CD14-positive monocyte (primary cell): ENCODE measurements at places on chromosomes 5 and 9. TPM values are rescaled to one million over a fixed set of nuclear protein-coding genes. Genes with fewer than 3 reads are reported as not detected.

DNA sequence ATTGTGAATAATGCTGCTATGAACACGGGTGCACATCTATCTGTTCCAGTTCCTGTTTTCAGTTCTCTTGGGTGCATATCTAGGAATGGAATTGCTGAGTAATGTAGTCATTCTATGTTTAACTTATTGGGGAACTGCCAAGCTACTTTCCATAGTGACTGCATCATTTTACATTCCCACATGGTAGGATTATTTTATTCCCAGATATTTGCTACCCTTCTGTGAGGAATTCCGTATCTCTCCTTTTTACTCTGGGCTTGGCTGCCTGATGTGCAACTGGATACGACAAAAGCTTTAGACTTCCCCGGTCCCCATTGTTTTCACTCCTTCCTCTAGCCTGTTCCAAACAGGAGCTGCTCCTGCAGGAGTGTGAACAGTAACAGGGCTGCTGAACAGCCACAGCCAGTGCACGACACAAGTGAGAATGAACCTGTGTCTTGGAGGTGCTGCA is 7.2 kb downstream of the TAS2R1 start:
- no peak for DNase-seq
- H3K27ac ChIP-seq: no peak overlapping the region
- no peaks in the 10 kb centered on the region for H3K27me3 ChIP-seq
- H3K36me3 ChIP-seq: no peaks in the 10 kb centered on the region
- H3K4me1 ChIP-seq: no peaks in the 10 kb centered on the region

DNA sequence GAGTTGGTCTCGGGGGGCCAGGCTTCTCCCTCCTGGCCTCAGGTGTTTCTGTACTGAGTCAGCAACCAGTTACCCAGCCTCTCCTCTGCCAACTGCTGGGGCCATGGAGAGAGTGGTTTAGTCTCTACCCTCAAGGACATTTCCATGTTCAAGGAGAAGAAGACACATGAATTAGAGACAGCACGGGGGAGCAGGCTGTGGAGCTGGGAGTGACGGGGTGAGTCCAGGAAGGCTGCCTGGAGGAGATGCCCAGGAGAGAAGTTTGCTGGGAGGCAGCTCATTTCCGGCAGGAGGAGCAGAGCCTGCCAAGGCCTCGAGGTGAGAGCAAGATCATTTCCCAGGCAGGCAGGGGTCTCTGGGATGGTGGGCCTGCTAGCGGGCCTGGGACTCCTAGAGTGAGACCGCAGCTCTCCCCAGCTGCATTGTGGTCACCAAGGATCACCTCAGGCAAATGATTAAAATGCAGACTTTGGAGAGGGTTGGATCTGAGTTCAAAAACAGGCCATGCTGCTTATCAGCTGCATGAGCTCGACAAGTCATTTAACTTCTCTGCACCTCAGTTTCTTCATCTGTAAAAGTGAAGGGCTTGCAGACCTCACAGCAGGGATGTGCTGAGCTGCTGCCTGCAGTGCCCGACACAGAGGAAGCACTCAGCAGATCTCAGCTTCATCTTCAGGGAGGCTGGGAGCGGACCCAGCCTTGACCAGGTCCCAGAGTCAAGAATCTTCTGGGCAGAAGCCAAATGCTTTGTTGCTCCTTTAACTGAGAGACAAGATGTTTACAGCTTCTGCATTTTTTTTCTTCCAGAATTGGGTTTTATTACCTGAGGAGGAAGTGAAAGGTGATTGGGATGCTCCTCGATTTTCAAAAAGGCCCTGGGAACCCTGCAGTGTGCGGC is 35.2 kb downstream of the NEK6 start:
- H3K27ac ChIP-seq: peak overlapping the region; percentile 26
- H3K27me3 ChIP-seq: no peaks in the 10 kb centered on the region
- no peak for DNase-seq
- peaks cover 65% of the 10 kb centered on the region for H3K4me1 ChIP-seq
- no peak overlapping the region for H3K4me3 ChIP-seq

GRCh38 chr9:94085062-94085639 is 887 bp downstream of the PTPDC1 start:
- H3K27ac ChIP-seq: no peak overlapping the region
- DNase-seq: no peak
- H3K4me3 ChIP-seq: no peak overlapping the region
- no peaks in the 10 kb centered on the region for H3K4me1 ChIP-seq

DNA sequence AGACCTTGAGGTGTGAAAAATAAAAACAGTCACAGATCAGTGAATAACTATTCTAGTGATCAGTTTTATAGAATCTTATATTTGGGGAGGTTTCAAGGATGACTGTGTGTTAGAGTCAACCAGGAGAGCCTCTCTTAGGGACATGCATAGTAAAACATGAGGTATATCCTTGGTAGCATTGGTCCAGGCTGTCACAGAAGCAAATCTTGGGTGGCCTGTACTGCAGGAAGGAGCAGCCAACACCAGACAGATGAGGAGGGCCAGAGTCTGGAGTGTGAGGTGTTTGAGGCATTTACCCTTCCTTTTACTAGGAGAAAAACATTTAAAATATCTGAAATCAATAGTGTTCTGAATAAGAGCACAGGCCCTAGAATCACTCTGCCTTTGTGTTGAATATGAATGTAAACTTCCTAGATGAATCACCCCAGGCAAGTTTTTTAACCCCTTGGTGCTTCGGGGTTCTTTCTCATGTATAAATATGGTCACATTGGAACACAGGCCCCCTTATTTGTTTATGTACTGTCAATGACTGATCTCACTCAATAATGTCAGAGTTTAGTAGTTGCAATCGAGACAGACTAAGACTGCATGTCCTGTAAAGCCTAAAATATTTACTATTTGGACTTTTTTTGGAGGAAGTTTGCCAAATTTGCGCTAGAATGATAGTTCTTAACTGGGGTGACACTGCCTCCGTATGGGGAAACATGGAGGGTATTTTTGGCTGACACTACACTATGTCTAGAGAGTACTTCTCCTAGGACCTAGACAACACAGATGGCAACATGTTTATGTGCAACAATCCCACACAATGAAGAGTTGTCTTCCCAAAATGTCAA is 416.5 kb upstream of the POU5F2 start:
- H3K4me3 ChIP-seq: no peak overlapping the region
- H3K27me3 ChIP-seq: no peaks in the 10 kb centered on the region
- H3K36me3 ChIP-seq: no peaks in the 10 kb centered on the region
- no peak overlapping the region for H3K27ac ChIP-seq
- DNase-seq: no peak

DNA sequence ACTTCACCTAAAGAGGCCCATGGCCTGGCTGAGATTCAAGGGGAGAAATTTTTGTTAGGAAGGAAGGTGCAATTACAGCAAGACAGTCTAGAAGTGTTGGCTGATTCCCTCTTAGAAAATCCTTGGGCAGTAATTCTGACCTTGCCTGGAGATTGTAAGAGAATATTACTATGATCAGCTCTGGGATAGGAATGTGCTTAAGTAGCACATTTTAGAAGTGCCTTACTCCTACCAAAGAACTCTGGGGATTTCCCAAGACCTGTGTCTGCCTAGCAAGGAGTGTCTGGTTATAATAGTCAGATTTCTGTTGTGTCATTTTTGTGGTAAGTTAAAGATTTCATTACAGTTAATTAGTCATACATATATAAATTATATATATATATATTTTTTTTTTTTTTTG is 52.3 kb downstream of the NLN start:
- no peaks in the 10 kb centered on the region for H3K27me3 ChIP-seq
- H3K4me3 ChIP-seq: no peak overlapping the region
- H3K27ac ChIP-seq: no peak overlapping the region
- no peaks in the 10 kb centered on the region for H3K4me1 ChIP-seq
- DNase-seq: no peak

DNA sequence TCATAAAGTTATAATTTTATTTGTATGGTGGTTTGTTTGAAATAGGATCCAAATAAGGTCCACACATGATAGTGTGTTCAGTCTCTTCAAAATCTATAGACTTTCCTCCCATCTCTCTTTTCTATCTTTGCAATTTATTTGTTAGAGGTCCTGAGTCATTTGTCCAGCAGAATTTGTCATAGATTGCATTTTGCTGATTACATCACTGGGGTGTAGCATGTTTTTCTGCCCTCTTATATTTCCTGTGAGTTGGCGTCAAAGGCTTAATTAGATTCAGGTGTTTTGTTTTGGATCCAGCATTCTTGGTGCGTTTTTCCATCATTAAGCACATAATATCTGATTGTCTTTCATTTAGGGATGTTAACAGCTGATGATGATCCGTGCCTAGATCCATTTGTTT is 15.0 kb downstream of the CYFIP2 start:
- no peak overlapping the region for H3K4me3 ChIP-seq
- peak; percentile 57 for DNase-seq
- peaks cover 21% of the 10 kb centered on the region for H3K4me1 ChIP-seq
- peak overlapping the region; percentile 39 for H3K27ac ChIP-seq
- peaks cover 5% of the 10 kb centered on the region for H3K36me3 ChIP-seq

- no peak overlapping the region for H3K4me3 ChIP-seq
- peaks cover 7% of the 10 kb centered on the region for H3K4me1 ChIP-seq
- no peaks in the 10 kb centered on the region for H3K36me3 ChIP-seq
- DNase-seq: no peak
- no peak overlapping the region for H3K27ac ChIP-seq
Measured at GRCh38 chr5:73387601-73388305, 60.8 kb downstream of the FOXD1 start.

- H3K36me3 ChIP-seq: no peaks in the 10 kb centered on the region
- no peaks in the 10 kb centered on the region for H3K4me1 ChIP-seq
- no peak for DNase-seq
- no peak overlapping the region for H3K27ac ChIP-seq
Measured at GRCh38 chr5:55037046-55037771, 13.2 kb downstream of the GZMK start.

DNA sequence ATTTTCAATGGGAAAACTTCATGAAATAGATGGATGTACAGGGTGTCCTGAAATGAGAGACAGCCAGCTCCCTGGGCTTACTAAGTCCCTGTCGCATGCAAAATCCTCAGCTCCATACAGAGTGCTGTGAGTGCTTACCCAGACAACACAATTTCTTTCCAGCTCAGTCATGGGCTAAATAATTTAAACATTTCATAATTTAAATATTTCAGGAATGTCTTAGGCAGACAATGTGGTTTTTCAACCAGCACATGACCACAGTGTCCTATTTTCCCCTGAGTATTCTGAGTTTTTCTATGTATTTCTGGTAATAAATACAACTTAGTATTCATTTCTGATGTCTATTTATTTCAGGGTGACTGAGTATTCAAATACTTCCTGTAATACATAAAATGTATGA is 188.5 kb upstream of the SNX2 start:
- H3K36me3 ChIP-seq: no peaks in the 10 kb centered on the region
- no peak overlapping the region for H3K27ac ChIP-seq
- no peaks in the 10 kb centered on the region for H3K27me3 ChIP-seq
- DNase-seq: no peak

- no peak for DNase-seq
- H3K4me1 ChIP-seq: no peaks in the 10 kb centered on the region
- no peak within 1 kb of the TSS for H3K27ac ChIP-seq
- no peaks in the 10 kb centered on the region for H3K27me3 ChIP-seq
- no peaks in the 10 kb centered on the region for H3K36me3 ChIP-seq
Measured at GRCh38 chr5:23507278-23507685, at the start of gene PRDM9. Gene PRDM9 (plus strand): TSS chr5:23507609. CDS start chr5:23509034, 1,425 bp downstream.

Gene CDX1
- polyA plus RNA-seq: not detected in 2 replicates

Gene SLC1A3
- 1.9 and 3.3 TPM in 2 replicates for polyA plus RNA-seq

Gene SOX30
- 0.12 TPM for polyA plus RNA-seq

Gene PCDHGA5
- polyA plus RNA-seq: 0.04 TPM in 1 of 2 replicates, not detected in the other

Gene C5orf52
- polyA plus RNA-seq: not detected

Gene RETREG1
- polyA plus RNA-seq: 4.0 and 4.7 TPM in 2 replicates

Gene ZNF883
- 0.29 TPM for polyA plus RNA-seq
